ENCODE measurements at places on chromosomes 16 and 17.

DNA sequence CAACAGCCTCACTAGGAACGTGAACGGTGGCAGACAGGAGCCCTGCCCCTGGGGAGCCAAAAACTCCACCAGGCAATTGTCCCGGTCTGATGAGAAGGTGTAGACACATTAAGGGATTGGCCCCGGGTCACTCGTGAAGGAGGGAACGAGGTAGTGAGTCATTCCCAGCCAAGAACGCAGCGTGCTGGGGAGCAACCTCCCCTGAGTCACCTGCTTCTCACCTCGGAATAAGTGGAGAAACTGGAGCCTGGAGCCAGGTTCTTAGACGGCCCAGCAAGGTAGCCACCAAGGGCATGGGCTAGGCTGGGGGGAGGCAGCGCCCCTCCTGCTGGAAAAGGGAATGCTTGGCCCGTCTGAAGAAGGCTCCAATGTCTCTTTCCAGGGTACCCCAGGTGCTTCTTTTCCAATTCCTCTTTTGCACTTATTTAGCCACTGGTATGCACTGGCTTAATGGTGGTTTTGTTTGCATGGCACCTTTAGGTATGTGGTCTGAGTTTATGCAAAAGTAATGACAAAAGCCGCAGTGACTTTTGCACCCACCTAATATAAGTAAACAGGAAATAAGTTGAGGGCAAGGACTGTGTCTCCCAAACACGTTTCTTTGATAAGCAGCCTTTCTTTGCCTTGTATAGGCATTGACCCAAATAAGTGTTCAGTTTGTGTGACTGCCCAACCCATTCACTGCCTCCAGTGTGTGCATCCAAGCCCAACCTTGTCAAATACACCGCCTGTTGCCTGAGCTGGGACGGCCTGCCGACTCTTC lies 1.8 kb upstream of the HELZ start:
- DNase-seq = no peak

DNA sequence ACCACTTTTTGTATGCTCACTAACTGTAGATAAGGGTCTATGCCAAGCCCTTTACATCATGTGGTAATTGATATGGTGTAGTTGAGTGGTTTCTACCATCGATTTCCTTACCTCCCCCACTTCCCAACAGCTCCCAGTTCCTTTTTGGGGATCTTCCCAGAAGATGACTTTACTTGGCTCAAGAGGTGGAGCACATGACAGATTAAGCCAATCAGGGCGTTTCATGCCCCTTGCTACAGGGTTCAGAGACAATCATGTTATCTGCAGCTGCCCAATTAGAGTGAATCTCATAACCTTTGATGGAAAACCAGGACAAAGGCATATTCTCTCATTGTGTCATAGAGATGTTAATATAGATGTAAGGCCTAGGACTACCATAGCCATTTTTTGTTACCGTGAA lies 16.2 kb upstream of the BMERB1 start:
- DNase-seq = no peak

DNA sequence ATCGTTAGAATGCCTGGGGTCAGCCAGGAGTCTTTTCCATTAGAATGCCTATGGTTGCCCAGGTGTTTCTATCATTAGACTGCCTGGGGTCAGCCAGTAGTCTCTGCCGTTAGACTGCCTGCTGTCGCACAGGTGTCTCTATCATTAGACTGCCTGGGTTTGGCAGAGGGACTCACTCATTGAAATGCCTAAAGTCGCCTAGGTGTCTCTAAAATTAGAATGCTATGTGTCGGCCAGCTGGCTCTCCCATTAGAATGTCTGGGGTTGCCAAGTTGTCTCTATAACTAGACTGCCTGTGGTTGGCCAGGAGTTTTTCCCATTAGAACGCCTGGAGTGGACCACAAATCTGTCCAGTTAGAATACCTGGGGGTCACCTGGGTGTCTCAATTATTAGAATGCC lies 2266.5 kb downstream of the TP53TG3F start:
- no peak for DNase-seq

- DNase-seq = peak; percentile 36
Observed at GRCh38 chr16:14289692-14290340, 218.7 kb downstream of the MRTFB start.

- DNase-seq = no peak
Observed at GRCh38 chr16:24418733-24419132, 120.6 kb upstream of the RBBP6 start.
